ENCODE measurements at places on chromosomes 1 and 21.
A peak's percentile ranks its signal among the peaks of the same experiment; 100 is the strongest.

DNA sequence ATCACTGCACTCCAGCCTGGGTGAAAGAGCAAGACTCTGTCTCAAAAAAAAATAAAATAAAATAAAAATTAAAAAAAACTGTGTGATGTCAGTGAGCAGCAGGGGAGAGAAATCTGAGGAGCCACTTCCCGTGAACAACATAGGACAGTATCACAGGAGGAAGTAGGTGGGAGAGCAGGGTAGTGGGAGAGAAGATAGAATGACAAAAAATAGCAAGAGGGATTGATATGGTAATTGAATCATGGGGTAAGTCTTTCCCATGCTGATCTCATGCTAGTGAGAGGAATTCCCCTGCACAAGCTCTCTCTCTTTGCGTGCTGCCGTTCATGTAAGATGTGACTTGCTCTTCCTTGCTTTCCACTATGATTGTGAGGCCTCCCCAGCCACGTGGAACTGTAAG lies 81.6 kb upstream of the PBX1 start:
- DNase-seq, result no peak

- no peak for DNase-seq
Observed at GRCh38 chr1:152145769-152146168, 13.3 kb downstream of the RPTN start.

DNA sequence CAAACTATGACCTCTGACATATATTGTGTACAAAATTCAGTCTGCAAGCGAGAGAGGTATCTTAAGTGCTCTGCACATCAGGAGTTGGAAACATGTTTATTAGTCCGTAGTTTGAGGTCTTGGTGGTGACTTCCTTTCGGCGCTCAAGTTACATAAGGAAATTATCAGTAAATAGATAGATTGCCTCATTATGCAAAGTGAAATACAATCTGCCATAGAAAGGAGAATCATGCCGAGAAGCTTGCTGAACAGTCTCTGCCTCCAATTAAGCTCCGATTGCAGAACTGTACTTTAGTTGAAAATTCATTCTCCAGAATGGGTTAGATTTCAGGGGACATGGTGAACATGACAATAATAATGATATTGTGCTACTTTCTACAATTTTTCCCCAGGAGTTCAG lies 271.8 kb downstream of the BRINP2 start:
- DNase-seq, result no peak

- DNase-seq, result no peak
Observed at GRCh38 chr1:40753142-40753882, 30.3 kb upstream of the KCNQ4 start.

DNA sequence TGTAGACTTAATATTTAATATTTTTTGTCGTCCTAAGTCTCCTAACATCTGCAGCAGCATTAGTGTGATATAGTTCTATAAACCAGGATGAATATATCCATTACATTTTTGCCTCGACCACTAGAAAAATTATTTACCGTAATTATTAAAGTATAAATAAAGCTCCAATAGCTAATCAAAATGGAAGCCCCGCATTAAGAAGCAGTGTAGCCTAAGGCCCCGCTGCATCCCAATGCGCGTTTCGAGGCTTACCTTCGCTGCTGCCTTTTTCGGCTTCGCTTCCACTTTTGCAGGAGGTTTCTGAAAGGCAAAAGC lies 891 bp downstream of the HMGN1 start:
- peak; percentile 5 for DNase-seq

- DNase-seq, result no peak
Observed at GRCh38 chr1:159261721-159262494, 40.2 kb upstream of the FCER1A start.

DNA sequence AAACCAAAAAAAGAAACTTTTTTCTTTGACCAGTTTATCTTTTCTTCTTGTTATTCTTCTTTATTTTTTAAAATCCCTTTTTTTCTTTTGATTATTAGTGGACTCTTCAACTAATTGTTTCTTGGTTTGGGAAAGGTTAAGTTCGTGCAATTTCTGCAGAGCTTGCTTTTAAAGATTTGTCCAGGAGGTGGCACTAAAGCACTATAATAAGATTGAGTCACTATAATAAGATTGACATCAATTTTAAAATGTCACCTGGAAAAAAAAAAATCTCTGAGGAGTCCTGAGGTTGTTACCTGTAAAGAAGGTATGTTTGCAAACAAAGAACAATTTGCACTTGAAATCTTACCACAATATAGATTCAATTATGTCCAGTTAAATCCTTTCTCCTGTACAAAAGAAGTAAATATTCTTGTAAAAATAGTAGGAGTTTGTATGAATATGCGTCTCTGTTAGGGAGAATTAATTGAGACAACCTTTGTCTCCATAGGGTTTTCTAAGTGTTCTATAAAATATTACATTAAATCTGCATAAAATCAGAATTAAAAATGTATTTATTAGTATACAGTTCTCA lies 166.7 kb downstream of the ADGRL4 start:
- DNase-seq, result peak; percentile 39

DNA sequence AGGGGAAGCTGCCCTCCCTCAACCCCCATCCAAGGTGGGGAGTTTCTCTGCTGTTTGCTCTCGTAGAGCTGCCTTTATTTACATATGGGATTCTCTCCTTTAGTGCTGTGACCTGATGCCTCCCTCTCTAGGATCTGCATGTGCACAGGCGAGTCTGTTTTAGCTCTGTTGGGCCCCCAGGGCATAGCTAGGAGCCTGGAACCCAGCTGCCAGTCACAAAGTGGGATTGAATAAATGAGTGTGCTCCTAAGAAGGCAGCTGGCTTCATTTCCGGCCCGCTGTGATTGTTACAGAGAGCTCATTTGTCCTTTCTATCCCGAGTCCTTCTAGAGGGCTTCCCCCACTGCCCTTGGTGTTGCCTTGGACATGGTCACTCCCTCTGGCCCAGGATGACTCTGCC lies 176.6 kb downstream of the GRIK3 start:
- no peak for DNase-seq

DNA sequence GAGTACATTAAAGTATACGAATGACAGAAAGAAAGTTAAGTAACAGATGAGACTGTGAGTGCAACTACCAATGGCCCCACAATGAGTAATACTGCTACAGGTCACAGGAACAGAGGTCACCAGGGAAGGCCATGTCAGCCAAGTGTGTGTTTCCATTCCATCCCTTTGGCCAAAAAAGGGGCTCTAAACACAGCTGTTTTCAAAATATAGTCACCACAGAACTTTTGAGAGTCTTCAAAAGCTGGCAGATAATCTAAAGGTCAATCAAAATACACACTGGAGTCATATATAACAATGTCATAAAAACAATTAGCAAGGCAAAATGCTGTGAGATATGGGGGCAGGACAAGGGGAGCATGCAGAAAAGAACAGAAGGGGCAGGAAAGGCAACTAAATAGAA lies 10.2 kb downstream of the USP24 start:
- no peak for DNase-seq

DNA sequence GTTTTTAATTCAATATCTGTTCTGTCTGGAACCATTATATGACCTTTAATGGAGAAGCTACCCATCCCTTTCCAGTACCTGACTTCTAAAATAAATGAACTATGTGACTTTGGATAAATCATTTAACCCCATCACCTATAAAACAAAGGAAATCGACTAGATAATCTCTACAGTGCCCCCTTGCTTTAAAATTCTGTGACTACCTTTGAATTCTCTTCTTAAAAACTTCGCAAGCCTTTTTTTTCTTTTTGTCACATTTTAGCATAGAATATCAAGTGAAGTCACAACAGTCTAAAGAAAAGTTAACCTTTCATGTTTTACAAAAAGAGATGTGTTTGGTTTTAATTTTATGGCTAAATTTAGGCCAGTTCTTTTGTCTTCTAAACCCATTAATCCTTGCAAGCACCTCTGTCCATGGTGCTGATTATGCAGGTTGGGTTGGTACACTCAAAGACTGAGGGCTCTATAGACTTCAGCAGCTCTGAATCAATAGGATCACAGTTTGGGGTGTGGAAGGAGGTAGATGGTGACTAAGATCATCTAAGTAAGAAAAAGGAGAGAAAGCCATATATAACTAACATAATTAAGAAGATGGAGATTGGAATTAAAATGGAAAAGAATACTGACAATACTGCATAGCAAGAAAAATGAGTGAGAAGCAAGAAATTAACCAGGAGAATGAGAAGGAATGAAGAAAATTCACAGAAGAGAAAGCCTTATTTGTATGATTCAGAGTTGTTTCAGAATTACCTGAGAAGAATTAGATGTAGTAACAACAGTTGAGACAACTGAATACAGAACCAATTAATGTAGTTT lies 59.2 kb downstream of the TBX15 start:
- no peak for DNase-seq

DNA sequence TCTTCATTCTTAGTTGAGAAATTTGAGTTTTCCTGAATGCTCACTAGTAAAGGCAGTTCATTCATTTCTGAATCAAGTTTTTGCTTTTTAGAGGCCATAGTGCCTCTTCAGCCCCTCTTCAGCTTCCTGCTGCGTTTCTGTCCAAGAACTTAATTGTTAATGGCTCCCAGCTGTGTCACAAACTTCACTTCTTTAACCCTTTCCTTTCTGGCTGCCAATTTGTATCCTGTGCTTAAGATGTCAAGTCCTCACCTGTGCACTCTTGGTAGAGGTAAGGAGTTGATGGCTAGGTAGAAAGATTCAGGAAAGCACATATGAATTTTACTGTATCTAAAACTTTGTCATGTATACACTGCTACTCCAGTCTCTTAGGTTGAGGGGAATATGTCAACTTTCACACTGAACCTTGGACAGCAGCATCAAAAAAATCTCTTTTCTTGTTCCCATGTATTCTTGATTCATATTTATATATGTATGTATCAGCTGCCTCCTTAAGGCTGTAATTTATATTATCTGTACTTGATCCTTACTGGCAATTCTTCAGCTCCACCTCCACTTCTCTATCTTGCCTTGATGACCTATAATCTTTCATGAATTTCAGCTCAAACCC lies 612.8 kb downstream of the LMO4 start:
- DNase-seq, result no peak

DNA sequence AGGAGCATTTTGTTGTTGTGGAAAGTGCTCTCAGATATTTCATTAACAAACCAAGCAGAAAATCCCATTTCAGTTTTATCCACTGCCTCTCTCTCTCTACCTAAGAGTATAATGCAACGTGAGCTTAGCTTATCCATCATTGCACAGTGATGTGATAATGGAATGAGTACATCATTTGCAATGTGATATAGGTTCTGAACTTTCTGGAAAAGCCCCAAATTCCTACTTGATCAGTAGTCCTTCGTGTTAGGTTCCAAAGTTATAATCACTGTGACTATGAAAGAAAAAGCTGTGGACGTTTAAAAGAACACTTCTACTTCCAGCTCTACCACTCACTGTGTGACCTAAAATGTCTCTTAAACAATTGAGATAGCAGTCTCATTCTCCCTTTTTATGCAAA lies 76.4 kb upstream of the PRMT6 start:
- DNase-seq, result no peak

- DNase-seq, result no peak
Observed at GRCh38 chr1:9270290-9270883, 22.3 kb upstream of the SPSB1 start.

- DNase-seq, result no peak
Observed at GRCh38 chr1:101592845-101593244, 356.0 kb downstream of the S1PR1 start.

GRCh38 chr1:171117085-171117484 lies 26.4 kb downstream of the FMO3 start:
- DNase-seq, result no peak

DNA sequence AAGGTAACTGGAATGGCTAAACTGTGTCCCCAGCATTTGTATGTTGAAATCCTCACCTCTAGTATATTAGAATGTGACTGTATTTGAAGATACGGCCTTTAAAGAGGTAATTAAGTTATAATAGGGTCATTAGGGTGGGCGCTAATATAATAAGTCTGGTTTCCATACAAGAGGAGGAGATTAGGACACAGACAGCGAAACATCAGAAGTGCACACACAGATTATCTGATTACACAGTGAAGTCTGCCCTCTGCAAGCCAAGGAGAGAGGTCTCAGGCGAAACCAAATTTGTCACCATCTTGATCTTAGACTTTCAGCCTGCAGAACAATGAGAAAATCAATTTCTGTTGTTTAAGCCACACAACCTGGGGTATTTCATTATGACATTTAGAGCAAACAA lies 2233.1 kb downstream of the MRPL39 start:
- DNase-seq, result no peak

DNA sequence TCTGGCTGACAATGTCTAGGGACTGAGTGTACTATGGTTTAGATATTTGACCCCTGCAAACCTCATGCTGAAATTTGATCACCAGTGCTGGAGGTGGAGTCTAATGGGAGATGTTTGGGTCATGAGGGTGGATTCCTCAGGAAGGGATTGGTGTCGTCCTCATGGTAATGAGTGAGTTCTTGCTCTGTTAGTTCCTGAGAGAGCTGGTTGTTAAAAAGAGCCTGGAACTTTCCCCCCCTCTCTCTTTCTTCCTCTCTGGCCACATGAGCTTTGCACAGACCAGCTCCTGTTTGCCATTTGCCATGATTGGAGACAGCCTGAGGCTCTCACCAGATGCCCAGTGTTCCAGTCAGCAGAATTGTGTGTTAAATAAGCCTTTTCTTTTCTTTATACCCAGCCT lies 36.6 kb upstream of the CNIH3 start:
- DNase-seq, result peak; percentile 72

- DNase-seq, result no peak
Observed at GRCh38 chr21:16215193-16215592, 485.4 kb downstream of the USP25 start.

Data from HFFc6 (cell line).